ENCODE measurements at places on chromosomes 1 and 21.

- no peak for DNase-seq
Measured at GRCh38 chr1:166040202-166040997, 126.4 kb downstream of the FAM78B start.

DNA sequence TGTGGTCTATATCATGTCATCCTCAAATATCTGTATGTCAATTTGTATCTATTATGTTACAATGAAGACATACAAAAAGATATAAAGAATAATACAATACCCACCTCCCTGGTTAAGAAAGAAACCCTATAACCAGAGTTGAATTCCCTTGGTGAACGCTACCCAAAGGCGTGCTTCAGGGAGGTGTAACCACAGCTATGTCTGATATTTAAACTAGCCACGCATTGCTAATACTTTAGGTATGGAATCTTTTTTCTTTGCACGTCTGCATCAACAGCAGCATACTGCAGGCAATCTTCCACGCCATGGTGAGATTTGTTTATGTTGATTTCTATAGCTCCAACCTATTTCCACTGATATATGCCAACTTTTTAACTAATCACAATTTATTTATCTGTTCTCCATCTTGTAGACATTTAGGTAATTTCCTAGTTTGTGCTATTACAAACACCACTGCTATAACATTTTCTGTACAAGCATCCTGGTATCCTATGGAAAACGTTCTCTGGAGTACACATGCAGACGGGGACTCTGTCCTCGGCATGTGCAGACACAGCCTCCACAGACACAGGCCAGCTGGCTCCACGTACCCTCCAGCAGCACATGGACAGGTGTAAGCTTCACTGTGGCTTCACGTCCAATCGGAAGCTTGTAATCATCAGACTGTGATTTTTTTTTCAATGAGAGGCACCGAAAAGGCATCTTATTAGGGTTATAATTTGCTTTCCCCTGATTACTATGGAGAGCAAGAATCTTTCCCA is 58.5 kb downstream of the HSF2BP start:
- no peak for DNase-seq

- DNase-seq = no peak
Measured at GRCh38 chr1:90335558-90335957, 340.6 kb downstream of the ZNF326 start.

DNA sequence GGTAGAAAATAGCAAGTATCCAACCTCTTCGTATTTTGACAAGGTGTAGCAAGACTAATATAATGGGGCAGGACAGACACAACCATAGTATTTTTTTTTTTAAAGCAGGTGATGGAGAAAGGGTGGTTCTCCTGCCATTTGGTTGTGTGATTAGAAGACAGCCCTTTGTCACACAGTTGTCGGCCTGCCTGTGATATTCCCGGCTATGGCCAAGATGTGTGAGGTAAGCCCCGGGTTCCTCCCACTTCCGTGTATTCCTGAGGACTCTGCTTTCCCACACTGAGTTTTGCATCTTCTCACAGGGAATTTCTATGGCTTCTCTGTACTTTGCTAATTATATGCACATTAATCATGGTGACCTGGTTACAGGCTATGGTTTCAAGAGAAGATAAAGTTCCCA is 35.9 kb downstream of the ZNF496 start:
- no peak for DNase-seq

DNA sequence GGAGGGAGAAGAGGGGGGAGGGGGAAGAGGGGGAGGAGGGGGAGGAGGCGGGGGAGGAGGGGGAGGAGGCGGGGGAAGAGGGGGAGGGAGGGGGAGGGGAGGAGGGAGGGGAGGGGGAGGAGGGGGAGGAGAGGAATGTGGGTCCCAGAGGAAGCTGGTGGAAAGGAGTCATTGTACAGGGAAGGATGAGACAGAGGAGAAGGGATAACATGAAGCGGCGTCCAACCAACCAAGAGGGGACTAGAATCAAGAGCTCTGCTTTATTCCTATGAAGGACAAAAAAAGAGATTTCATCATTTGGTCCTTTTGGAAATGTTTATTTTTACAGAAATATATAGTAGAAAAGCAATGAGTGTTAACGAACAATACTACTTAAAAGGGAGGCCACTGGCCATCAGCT is 24.5 kb downstream of the COA6 start:
- no peak for DNase-seq

GRCh38 chr1:94050254-94050653 is 70.7 kb downstream of the ABCA4 start:
- no peak for DNase-seq
